GM04504 (cell line): ENCODE measurements at places on chromosomes 1 and 21.

GRCh38 chr1:37932759-37933158 is 14.1 kb downstream of the INPP5B start:
- DNase-seq = peak; percentile 24

DNA sequence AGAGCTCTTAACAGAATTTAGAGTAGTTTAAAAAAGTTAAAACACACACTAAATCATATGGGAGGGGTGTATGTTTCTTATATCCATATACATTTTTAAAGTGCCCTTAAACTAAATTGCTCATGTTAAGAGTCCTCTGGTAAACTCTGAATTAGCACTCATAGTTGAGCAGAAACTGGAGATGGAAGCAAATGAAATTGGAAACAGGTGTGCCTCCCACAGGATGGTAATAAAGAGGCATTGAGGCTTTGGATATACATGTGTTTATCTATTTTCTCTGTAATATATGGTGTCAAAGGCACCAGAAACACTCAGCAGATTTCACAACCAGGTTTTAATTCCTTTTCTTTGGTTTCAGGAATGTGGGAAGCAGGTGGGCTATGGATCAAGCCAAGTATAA is 188.6 kb downstream of the HS2ST1 start:
- no peak for DNase-seq

DNA sequence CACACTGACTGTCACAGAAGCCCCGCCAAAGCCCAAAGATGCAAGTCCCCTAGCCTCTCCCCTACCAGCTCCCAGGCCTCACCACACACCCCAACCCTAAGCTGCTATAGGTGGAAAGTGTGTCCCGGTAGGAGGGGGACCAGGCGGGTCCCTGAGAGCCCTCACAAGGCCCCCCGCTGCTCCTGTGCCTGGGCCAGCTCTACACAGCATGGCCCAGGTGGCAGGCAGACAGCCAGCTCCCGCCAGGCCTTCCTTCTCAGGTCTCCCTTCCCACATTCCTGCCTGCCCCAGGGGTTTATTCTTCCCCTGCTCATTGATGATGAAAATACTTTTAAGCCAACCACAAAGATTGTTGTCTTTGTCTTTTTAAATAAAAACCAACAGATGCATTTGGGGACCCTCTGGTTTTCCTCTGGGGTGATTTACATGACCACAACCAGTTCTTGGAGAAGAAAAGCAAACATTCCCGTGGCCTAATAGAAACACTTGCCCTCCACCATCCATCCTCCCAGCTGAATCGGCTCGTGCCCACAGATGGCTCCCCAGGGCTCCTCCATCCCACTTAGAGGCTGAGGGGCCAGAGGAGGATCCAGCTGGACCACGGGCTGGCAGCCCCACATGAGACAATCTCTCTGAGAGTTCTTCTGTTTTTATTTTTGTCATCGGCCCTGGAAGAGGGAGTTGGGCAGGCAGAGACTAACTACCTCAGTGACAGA is 93.1 kb downstream of the DMRTB1 start:
- DNase-seq = no peak

DNA sequence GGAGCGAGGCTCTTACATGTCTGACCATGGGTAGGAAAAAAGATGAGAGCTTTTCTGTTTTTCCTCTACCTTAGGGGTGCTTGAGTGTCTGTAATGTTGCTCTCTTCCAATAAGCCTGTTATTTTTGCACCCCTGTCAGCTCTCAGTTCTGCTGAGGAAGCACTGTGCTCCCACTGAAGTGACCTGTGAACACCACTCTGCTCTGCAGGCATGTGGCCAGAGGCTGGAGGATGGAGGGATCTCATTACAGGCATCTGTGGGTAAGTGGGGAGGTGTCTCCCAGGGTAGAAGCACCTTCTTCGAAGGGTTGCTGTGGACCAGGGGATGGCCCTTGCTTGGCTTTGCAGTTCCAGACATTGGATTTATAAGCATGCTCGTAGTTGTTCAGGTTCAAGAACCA is 56.8 kb upstream of the RBM15 start:
- DNase-seq = no peak

- no peak for DNase-seq
Observed at GRCh38 chr21:39048064-39048463, 135.2 kb downstream of the PSMG1 start.
